ENCODE measurements at places on chromosomes 12 and 14. TPM values are rescaled to one million over a fixed set of nuclear protein-coding genes. Genes with fewer than 3 reads are reported as not detected.
A peak's percentile ranks its signal among the peaks of the same experiment; 100 is the strongest.

GRCh38 chr12:123278101-123278627 lies 6.5 kb upstream of the CDK2AP1 start:
- no peak for DNase-seq

HCAR2 gene
- not detected for total RNA-seq

DNA sequence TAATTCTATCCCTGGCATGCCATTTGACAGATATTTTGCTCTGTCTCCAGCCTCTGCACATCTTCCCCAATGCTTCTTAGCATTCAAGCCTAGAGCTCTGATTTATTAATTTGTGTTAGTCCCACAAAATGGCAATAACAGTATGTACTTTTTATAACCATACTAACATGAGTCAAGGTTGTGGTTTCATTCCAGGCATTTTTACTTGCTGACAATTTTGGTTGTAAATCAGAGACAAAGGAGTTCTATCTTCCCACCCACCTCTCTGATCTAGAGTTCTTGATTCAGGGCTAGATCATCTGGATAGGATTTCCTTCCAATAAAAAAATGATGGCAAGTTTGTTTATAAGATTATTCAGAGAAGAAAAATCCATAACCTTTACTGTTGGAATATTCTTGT lies 18.5 kb upstream of the CISTR start:
- peak; percentile 74 for DNase-seq

EPYC gene
- not detected for total RNA-seq

MYH6 gene
- not detected for total RNA-seq

GRCh38 chr12:82730953-82731459 lies 44.3 kb downstream of the TMTC2 start:
- DNase-seq, result no peak

- no peak for DNase-seq
Observed at GRCh38 chr12:106213662-106214061, 34.2 kb downstream of the CKAP4 start.

DNA sequence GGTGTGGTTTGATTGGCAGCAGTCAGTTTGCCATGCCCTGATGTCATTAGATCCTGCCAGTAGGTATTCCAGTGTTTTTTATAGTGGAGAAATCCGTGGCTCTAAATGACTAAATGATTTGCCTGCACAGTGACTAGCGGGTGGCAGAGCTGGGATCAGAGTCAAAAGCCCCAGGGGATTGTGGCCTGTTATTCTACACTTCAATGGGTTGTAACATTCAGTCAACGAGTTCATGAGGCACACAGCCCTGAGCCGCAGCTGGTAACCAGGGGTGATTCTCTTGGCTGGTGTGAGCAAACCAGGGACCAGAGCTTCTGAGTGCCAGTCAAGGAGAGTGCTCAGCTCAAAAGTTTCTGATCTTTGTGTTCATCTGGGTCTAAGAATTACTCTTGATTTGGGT lies 1.8 kb downstream of the MYH6 start:
- DNase-seq, result peak; percentile 36

KIF5A gene
- total RNA-seq, result 1.9 TPM

DNA sequence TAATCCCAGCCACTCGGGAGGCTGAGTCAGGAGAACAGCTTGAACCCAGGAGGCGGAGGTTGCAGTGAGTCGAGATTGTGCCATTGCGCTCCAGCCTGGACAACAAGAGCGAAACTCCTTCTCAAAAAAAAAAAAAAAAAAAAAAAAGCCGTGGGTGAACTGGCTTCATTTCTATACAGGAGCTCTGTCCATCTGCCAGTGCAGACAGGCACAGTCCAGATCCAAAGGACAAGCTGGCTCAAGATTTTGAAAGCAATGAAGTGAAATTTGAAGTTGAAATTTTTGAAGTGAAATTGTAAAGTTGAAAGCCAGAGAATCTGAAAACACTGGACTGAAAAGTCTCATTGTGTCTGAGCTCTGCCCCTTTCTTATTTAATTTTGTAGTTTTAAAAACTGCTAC lies 134.7 kb downstream of the CALM1 start:
- DNase-seq, result no peak

DNA sequence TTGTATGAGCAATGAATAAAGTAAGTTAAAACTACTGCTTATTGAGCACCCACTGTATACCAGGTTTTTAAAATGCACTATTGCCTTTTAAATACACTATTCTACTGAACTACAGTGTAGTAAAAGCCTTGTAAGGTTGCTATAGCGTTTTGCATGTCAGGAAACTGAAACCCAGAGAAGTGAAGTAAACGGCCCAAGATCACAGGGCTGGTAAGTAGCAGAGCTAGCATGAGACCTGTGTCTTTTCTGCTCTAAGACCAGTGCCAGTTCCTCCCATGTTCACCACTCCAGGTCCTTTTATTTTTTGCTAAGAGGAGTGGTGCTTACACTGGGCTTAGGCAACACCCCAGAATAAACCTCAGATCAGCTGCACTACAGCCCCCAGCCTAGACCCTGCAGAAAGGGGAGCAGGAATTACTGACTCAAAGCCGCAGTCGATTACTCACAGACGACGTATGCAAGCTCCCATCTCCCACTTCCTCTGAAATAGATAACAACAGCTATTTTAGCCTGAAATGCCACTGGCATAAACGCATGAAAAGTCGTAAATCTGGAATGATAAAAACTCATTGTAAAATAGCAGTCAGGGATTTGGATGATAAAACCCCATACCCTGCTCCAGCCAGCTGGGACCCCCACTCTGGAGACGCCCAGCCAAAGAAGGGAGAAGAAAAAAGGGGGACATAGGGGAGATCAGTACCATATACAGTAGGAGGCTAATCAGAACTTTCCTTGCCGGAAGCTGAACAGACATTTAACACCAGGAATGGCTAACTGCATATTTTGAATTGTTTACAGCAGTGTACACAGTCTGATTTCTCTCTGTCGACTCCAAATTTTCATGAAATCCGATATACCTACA lies 108.3 kb downstream of the NUAK1 start:
- peak; percentile 98 for DNase-seq

- peak; percentile 72 for DNase-seq
Observed at GRCh38 chr14:63752449-63753169, 24.7 kb upstream of the SGPP1 start.

- no peak for DNase-seq
Observed at GRCh38 chr12:123906711-123907420, 65.8 kb downstream of the CCDC92 start.

- DNase-seq, result peak; percentile 83
Observed at GRCh38 chr12:64679487-64680001, 69.2 kb downstream of the RASSF3 start.

DNA sequence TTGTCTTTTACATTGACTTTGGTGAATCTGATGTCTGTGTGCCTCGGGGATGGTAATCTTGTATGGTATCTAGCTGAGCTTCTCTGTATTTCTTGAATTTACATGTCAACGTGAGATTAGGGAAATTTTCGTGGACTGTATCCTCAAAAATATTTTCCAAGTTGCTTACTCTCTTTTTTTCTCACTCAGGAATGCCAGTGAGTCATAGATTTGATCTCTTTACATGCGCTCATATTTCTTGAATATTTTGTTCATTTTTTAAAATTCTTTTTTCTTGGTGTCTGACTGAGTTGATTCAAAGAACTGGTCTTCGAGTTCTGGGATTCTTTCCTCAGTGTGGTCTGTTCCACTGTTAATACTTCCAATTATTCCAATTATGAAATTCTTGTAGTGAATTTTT lies 207.7 kb downstream of the RAD51B start:
- DNase-seq, result peak; percentile 11

RNASE9 gene
- not detected for total RNA-seq

DNA sequence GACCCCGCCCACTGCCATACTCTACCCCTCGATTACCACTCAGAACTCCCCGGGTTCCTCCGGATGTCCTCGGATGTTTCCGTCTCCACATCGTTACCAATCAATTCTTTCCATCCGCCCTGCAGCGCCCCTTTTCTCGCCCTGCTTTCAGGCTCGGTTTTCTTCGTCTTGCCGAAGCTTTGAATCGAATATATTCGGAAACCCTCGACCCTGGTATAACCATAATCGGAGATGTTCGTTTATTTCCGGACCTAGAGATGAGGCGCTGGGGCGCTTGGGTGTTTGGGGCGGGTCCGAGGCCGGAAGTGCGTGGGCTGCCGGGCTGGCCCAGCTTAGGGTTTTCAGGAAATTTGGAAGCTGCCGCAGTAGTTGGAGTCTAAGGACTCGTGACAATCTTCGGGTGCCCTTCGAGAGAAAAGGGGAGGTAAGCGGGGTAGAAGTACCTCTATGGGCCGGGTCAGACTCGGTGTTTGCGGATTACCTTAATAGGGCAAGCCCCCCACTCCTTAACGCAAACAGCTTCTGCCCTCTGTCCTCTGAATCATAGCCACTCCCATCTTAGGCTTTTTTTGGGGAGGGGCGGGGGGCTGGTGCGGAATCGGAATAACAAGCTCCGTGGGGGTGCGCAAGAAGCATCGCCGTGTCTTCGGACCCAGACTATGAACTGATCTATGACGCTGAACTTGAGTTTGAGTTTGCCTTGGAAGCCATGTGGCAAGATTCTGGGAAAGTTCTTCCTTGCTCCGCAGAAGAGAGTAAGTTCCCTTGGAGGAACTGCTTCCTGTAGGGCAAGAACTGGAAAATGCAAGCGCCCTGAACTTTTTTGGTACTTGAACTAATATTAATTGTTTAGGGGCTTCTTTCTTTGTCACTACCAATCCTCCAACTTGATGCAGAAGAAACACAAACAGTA lies at the start of gene C14orf119:
TSS of gene C14orf119 (plus strand) at position 310 of the 913 bp plus-strand sequence. CDS start 2,154 bp downstream, outside the sequence.
- peak; percentile 98 for DNase-seq

DNA sequence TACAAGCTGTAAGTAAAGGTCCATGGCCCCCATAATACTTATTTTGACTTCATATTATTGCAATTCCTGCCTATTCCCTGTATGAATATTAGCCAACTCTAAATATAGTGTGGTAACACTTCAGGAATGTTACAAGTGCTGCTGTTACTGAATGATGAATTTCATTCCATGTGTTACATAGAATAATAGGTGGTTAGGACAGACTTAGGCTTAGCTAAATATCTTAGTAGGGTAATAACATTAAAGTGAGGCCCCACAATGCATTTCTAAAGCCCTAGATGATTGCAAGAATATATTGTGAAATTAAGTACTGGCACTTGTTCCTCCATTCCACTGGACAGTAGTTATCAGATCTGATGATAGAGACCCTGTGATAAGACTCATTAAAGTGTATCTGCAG lies 182.7 kb downstream of the PCNX1 start:
- DNase-seq, result no peak

MGST1 gene
- 75.6 TPM for total RNA-seq

DNA sequence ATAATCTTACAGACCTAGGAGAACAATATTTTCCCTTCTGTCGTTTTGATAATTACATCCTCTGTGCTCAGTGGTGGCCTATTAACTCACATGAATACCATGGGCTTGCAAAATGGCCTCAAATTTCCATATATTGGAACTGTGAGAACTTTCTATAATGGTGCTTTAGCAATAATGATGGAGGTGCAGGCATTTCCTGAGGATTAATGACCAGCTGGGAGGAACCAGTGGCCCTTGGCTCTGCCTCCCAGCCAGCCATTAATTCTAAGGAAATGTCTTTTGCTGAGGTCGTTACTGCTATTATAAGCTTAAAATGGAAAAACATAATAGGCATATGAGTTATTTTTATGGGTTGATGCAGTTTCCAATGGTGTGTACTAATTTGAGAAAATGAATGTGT lies 33.6 kb downstream of the HMGA2 start:
- DNase-seq, result no peak

DNA sequence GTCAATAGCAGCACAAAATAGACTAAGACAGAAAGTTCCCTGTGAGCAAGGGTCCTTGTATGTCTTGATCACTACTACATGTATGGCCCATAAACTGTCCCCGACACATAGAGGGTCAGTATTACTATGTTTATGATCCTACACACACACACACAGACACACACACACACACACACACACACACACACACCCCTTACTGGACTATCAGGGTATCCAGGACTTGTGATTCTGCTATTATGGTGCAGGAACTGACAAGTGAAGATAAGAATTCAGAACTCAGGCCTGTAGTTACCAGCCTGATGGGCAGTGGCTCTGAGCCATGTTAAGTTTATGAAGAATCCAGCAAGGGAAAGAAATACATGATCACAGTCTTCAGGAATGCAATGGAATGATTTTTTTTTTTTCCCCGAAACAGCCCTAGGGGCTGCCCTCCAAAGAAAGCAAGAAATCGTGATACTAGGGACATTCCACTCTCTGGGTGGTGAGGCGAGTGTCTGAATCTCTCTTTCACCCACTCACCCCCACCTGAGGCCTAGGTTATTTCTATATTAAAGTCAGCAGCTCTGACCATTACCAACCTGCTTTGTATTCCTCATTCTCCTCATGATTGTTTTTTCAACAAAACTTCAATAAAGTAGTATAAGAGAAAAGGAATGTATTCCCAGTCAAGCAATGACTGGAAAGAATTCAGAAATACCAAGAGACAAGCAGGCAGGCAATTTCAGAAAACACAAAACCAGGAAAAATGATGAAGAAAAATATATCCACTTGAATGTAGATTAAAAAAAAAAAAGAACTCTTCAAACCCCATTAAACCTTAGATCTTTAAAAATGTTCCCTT lies 105.8 kb downstream of the AVPR1A start:
- DNase-seq, result peak; percentile 59

DNA sequence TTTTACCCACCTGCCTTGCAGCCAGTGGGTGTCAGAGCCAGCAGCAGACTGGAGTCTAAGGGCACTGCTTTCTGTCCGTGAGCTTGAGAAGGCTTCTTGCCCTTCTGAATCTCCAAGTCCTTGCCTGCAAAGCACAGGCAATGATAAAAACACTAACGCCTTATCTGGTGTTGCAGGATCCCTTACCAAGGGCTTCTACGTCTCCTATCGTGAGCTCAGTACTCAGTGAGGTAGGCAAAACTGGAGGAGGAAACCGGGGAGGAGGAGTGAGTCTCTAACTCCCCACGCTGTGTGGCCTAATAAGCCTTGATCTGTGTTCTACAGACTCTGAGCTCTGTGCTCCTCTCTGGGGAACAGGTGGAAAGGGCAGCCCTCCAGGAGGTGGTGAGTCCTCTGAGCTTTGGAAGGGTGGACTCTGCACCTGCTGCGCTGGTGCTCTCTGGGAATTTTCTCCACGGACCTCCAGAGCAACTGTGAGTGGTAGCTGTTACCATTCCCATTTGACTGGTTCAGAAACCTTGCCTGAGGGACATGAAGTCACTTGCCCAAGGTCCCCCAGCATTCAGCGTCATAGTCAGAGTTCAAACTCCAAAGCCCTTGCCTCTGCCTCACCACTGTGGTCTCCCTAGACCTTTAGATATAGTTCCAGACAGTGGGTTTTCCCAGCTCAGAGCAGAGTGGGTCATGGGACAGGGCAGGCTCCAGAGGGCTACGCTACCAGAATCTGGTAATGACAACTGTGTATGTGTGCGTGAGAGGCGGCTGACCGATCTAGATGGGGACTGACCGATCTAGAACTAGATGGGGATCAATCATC lies 7.0 kb upstream of the MARK3 start:
- no peak for DNase-seq

DNA sequence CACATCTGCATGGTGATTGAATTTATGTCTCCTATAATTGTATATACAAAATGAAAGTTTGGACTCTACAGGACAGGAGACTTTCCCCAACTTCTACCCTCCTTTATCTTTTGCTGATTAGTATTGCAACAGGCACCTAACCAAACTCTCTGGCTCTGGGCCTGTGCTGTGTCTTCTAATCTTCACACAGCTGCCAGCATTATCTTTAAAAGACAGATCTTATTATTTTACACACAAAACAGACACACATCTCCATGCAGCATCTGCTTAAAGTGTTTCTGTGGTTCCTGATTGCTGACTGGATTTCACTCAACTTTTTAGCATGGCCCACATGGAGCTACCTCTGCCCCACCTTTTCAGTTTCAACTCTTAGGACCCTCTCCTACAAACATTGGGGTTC lies 154.9 kb upstream of the PELI2 start:
- DNase-seq, result no peak

GRCh38 chr12:121365416-121366062 lies 13.3 kb upstream of the ANAPC5 start:
- DNase-seq, result peak; percentile 40

- DNase-seq, result no peak
Observed at GRCh38 chr12:94862421-94862820, 141.1 kb downstream of the NDUFA12 start.
